ENCODE measurements at places on chromosomes 2 and 18.

DNA sequence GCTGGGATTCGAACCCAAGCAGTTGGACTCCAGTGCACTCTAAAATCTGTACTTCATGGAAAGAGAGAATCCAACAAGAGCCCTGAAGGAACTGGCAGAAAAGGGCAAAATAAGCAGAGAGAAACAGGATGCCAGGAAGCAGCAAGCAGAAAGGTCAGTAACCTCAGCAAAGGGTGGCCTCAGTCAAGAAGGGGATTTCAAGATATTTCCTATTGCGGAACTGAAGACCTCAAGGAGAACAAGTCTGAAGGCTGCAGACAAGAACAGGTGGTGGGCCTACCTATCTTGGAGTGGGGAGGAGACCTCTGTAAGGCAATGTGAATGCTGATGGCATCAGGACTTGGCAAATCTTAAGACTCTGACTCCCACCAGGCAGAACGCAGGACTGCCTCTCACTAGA, 20.1 kb upstream of the MREG start:
- no peak for DNase-seq

DNA sequence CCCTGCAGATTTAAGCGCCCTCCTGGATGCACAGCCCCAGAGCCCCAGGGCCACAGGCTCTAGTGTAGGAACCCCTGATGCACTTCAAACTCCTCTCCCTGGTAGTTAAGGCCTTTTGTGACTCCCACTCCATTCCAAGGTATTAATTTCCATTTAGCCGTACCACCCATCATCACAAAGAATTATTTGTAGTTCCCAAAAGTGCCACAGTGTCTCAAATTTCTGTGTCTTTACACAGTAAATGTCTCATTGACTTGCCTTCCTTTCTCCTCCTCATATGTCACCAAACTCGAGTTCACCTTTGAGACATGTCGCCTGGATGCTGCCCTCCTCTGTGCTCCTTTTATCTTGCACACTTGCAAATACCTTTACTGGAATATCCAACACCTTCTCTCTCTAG, 25.9 kb downstream of the PECR start:
- no peak for DNase-seq

DNA sequence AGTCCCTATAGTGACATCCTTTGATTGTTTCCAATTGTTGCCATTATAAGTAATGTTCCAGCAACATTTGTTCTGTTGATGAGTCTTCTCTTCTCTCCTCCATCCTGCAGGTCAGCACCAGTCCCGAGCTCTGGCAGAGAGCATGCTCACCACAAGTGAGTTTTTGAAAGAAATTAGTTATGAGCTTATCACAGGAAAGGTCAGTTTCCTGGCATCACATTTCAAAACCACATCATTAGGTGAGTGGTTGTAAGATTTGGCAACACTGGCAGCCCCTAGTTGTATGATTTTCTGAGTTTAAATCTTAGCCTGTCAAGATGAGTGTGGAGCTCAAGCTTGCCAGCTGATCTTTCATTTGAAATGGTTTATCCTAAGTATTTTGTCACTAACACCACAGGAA, 149.6 kb downstream of the ESCO1 start:
- DNase-seq, result no peak

DNA sequence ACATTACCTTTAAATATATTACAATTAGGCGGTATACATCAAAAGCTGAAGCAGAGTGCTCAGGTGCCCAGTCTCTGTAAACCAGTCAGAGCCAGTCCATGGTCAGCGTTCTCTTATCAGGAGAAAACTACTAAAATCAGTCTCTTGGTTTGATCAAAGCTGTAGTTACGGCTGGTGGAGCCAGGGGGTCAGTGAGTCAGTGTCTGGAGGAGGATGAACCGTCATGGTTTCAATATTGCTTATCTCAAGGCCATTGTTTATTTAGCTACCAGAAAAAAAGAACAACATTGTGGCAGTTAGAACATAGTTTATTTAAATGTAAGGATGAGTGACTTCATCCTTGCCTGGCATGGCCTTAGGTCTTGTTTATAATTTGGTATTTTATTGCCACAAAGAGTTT, 71.3 kb upstream of the NYAP2 start:
- no peak for DNase-seq

GRCh38 chr2:62783679-62784078, 78.2 kb downstream of the EHBP1 start:
- DNase-seq, result no peak

- no peak for DNase-seq
These were observed 8.4 kb upstream of the SATB2 start for GRCh38 chr2:199465988-199466691.

GRCh38 chr2:227154986-227155774, 8.8 kb downstream of the COL4A4 start:
- no peak for DNase-seq

DNA sequence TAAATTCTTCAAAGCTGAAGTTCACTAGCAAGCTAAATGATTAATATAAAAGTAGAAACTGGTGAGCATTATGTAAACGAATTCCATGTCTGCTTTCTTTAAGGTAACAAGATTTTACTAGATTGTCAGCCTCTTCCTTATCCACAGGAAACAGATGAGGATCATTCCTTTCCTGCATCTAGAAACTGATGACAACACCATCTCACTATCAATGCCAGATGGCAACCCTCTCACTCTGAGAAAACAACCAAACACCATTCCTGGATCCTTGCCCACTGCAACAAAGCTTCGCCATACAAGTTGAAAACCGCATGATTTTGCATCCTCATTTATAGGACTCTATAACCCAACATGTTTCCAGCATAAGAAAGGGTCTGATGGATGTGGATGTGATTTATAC, 122.9 kb downstream of the ZNF521 start:
- DNase-seq, result no peak

GRCh38 chr2:197356136-197356535, 45.6 kb upstream of the ANKRD44 start:
- DNase-seq, result no peak

DNA sequence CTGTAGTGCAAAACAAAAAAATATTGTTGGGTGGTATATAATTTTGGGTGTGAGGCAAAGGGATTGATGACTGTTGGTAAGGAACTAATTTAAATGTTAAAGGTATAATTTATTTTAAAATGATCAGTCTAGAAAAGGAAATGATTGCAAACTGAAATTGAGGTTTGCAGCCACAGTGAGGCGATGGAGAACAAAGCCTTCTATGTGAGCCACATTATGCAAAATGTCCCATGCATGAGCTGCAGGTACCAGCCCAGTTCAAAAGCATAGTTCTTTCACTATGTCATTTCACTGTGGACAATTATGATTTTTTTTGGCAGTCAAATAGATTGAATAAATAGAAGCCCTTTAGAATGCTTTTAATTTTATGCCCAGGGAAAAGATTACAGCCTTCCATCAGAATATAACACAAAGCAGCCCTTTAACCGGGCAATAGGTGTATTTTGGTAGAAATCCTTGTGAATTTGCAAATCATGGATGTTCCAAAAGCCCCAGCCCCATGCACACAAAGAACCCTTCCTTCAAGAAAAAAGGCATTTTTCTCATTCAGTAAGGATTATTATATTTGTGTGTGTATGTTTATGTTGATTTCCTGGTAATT, 1.7 kb downstream of the MAP2 start:
- DNase-seq, result no peak

GRCh38 chr2:146068051-146068450, 1548.1 kb upstream of the ZEB2 start:
- DNase-seq, result no peak

DNA sequence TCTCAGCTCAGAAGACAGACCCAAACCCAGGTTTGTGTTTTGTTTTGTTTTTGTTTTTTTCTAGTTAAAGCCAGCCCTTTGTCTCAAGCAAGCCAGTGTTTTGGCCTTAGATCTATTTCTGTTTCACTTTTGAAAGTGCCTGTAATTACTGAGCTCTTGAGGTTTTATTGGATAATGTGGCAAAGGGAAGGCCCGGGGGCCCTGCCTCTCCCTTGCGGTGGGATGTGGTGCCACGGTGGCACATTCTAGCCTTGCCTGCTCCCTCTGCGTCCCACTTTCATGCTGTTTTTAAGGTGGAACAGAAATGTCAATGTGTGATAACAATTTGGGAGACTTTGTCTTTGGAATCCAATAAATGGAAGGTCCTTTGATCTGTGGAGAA, 2.5 kb downstream of the HPCAL1 start:
- DNase-seq, result no peak

GRCh38 chr2:232667989-232668583, 29.0 kb upstream of the GIGYF2 start:
- no peak for DNase-seq

- no peak for DNase-seq
These were observed 32.6 kb upstream of the KCMF1 start for GRCh38 chr2:84938194-84938879.

- DNase-seq, result no peak
These were observed 300.1 kb upstream of the SLC8A1 start for GRCh38 chr2:40751981-40752380.

DNA sequence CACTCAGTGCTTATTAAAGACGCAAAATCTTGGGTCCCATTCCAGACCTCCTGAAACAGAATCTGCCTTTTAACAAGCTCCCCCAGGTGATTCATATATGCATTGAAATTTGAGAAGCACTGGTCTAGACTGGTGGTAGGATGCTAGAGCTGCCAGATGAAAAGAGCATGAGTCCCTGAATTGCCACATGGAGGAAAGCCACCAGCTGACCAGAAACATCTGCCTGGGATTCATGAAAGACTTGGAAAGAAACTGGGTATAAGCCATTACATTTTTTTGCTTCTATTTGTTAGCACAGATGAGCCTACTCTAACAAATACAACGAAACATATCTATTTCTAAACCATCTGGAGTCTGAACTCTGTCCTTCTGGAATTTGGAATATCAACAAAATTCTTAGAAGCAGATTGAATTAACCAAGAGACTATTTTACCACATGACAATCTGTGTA, 228.9 kb downstream of the RBM43 start:
- DNase-seq, result no peak

DNA sequence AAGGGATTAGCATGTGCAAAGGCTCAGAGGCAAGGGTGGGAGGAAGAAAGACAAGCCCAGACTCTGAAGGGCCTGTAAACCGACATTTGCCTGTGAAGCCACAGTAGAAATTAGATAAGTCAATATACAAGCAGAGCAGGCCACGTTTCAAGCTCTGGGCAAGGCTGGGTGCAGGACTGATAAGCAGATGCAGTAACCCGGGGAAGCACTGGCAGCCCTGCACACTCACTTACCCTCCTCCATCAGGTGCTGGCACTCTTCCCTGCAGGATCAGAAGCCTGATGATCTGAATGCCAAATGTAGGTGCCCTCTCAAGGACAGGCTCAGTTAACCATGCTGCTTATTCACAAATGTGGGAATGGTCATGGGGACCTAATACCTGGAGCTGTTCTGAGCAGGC, 46.3 kb upstream of the RAB12 start:
- DNase-seq, result no peak

DNA sequence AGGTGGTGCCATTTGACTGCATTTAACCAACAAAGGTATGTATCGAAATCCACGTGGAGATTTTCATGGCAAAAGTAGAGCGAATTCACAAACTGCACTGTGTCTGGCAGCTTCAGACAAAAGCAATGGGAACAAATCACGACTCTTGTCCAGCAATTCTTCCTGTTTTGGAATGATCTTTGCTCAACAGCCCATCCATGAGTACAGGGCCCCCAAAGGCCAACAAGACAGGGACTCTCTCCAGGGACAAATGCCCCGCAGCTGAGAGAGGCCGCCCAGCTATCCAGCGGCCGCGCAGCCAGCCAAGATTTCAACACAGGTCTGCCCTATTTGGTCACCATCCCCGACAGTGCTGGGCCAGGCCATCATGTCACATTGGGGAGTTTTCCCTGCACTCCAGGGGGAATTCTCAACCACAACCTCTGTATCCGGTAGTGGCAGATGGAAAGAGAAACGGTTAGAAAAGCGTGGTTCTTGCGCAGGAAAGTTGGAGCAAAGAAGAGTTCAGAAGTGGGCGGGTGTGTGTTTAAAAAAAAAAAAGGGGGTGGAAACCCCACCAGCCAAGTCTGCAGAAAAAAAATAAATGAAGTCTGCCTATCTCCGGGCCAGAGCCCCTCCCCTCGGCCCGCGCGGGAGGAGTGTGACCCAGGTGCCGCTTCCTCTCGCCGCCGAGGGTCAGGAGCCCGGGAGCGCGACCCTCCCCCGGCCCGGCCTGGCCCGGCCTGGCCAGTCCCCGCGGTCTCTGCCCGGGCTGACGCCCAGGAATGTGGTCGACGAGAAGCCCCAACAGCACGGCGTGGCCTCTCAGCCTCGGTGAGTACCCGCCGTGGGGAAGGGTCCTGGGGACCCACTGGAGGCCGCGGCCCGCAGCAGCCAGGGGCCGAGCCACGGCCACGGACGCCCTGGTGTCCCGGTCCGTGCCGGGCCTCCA, at the start of gene GYPC:
Gene GYPC, plus strand, starts transcription at position 659 of the 931 bp plus-strand sequence. Its CDS starts 106 bp downstream, at position 765.
- no peak for DNase-seq

GRCh38 chr2:217900010-217900779, 102.6 kb downstream of the TNS1 start:
- DNase-seq, result no peak

- no peak for DNase-seq
These were observed 29.2 kb downstream of the CROCC2 start for GRCh38 chr2:240935103-240935876.

DNA sequence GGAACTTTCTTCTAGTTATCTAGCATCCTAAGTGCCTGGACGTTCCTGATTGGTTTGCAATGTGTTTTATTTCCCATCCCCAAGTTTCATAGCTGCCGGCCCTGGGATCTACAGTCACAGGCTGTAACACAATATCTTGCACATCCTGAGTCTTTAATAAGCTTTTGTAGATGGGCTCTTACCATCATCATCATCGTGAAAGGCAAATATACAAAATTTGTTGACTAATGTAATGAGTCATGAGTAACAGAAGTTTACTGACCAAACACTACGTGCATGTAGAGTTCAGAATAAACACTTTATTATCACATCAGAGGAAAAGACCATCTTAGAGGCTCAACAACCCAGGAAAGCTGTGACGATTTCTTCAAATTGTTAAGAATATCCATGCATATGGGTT, 8.1 kb upstream of the TYMS start:
- no peak for DNase-seq

GRCh38 chr18:38933322-38933721, 1367.7 kb upstream of the CELF4 start:
- no peak for DNase-seq

DNA sequence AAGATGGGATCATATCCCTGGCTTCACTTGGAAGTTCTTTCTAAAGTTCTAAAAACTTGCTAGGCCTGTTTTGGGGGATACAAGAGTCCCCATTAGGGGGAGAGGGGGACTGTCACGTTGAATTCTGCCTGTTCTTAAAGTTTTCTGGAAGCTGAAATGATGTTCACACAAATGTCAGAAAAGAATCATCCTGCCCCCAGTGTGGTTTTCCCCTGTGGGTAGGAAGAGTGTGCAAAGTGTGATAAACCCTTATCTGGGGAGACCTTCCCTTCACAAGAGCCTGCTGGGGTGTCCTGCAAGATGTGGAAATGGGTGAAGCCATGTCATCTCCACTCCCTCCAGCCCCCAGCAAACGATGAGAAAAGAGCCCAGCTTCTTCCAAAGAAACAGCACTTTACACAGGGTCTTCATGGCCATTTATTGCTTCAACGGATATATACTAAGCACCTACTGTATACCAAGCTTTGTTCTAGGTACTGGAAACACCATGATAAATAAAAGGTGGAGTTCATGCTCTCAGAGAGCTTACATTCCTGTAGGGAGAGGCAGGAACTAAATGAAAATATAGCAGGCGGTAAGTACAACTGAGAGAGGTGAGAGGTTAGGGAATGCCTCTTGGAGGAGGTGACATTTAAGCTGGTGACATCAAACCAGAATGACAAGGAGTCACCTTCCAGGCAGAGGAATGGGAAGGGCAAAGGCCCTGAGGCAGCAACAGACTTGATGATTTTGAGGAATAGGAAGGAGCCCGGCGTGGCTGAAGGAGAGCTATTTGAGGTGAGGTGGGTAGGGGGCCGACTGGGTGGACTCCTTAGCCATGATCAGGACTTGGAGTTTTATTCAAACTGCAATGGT, 1.6 kb downstream of the MFSD2B start:
- no peak for DNase-seq

GRCh38 chr18:13688191-13689136, 37.9 kb downstream of the FAM210A start:
- DNase-seq, result no peak
